ENCODE measurements at places on chromosomes 2 and 18. TPM values are rescaled to one million over a fixed set of nuclear protein-coding genes. Genes with fewer than 3 reads are reported as not detected.

- DNase-seq: no peak
These were observed 34.4 kb upstream of the ALKAL2 start for GRCh38 chr2:322326-322725.

The IAH1 gene
- 50.2 TPM for total RNA-seq

DNA sequence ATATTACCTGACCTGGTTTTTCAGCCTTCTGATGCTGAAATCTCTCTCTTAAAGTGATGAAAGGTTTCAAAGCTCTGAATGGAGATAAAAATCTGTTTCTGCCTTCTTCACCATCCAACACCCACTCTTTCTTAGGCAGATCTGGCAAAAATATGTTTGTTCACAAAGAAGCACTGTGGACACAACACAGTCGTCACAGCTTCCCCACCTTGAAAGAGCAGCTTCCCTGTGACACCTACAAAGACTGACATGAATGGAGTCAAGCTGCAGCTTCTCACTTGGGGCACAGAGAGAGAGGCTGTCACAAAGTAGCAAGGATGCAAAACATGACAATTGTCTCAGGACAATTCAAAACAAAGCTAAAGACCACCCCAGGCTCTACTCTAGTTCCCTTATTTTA lies 86.5 kb downstream of the ICOS start:
- no peak for DNase-seq

- DNase-seq: no peak
These were observed 214.2 kb upstream of the ERBB4 start for GRCh38 chr2:212752730-212753351.

- no peak for DNase-seq
These were observed 30.9 kb upstream of the DNMT3A start for GRCh38 chr2:25372405-25373268.

The NETO1 gene
- total RNA-seq: not detected

GRCh38 chr18:76384861-76385680 lies 110.0 kb downstream of the ZNF516 start:
- DNase-seq: no peak

The ABCB11 gene
- total RNA-seq: 0.23 TPM

GRCh38 chr2:177896587-177896986 lies 176.0 kb downstream of the PDE11A start:
- DNase-seq: no peak

- no peak for DNase-seq
These were observed 87.3 kb upstream of the SPHKAP start for GRCh38 chr2:228268756-228269155.

The RMC1 gene
- 27.0 TPM for total RNA-seq

DNA sequence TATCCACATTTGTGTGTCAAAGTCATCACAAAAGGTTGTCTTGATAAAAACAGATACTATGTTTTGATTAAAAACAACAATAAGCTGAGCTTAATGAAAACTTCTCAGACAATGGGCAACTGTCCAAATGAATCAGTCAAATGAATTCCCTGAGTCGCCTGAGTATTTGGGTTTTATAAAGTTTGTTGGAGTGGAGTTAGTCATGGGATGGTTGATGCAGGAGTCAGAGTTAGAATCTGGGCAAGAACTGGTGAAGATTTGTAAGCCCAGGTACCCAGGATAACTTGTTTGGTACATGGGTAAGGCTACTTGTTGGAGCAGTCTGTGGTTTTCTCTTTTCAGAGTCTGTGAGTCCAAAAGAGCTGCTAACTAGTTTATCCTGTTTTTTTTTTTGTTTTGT lies 34.4 kb upstream of the RAPGEF4 start:
- DNase-seq: no peak

GRCh38 chr2:46569766-46570165 lies 90.4 kb downstream of the TMEM247 start:
- DNase-seq: no peak

GRCh38 chr2:239073270-239073669 lies 225.4 kb downstream of the TWIST2 start:
- DNase-seq: no peak

The ABCG8 gene
- total RNA-seq: 2.6 TPM

The CSRNP3 gene
- 7.1 TPM for total RNA-seq

The C2orf81 gene
- total RNA-seq: 12.9 TPM

DNA sequence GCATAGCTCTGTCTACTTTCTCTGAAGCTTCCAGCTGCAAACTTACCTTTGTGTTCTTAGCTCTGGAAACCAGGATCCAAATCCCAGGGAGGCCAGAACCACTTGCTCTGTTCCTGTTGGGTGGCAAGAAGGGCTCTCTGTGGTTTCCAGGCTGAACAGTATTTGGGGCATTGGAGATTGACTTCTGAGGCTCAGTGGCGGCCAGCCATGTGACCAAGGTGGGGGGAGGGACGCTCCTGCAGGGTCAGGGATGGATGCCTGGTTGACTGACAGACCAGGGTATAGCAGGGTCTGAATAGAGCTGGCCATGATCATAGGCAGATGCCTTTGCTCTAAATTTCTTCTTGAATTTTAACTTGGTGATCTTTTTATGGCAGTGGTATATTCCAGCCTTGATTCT lies 15.1 kb downstream of the SLC4A5 start:
- no peak for DNase-seq

The EXOC6B gene
- 37.1 TPM for total RNA-seq

DNA sequence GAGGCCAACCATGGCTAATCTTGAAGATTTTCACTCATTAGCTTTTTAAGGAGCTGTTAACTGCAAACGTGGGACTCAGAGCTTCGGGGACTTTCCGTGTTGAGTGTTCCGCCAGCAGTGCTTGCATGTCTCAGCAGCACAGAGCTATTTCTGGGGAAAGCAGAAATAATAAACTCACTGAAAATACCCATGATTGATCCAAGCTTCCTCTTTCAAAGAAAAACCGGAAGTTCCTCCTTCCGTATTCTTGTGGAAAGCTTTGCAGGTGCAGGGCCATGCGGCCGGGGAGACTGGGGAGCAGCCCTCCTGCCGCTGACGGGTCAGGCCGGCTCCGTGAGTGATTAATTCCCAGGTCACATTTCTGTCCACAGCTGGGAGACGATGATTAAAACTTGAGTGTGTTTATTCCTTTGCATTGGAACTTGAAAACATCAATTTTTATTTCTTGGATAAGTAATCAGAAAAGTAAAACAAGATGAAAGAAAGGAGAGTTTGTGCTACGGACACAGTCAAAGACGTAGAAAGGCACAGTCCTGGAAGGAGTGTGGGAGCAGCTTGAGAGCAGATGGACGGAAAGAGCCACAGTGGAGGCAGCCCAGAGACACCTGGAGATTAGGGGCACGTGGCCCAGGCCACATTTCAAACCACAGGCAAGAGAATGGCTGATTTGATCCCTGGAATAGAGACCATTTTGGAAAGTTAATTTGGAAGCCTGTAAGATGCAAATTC lies 54.2 kb upstream of the CTDP1 start:
- no peak for DNase-seq

The CAPN13 gene
- total RNA-seq: 44.4 TPM

- DNase-seq: no peak
These were observed 17.4 kb upstream of the ACKR3 start for GRCh38 chr2:236552212-236552542.

- DNase-seq: no peak
These were observed 185.5 kb downstream of the CCDC85A start for GRCh38 chr2:56369316-56369715.

DNA sequence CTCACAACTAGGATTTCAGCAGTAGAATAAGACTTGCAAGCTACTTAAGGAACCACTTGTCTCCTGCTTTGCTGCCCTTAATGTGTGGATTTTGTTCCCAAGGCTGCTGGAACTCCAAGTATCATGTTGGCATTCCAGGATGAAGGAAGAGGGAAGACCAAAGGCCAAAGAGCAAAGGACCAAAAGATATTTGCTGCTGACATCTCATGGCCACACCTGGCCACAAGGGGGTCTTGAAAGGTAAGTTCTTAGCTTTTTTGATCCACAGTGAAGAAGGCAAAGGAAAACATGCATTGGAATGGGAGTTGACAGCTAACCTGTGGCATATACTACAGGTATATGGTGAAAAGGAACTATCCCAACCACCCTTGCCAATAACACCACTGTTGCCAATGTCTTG lies 3.9 kb upstream of the MATN3 start:
- no peak for DNase-seq

The OR6B2 gene
- not detected for total RNA-seq

DNA sequence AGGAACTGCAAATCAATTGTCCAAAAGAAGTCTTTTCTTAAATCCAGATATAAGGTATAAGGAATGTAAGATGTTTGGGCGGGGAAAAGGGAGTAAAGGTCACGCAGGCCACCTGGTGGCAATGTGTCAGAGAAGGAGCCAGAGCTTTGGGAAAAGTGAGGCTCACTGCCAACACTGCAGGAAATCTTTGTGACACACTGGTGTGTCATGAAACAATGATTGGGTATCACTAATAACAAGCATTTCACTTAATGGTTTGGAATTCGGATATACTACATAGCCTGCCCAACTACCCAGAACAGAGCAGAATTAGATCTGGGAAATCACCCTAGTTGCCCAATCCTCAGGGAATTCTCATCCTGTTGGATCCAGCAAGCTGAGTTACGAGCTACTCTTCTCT lies 61.0 kb downstream of the RBMS1 start:
- DNase-seq: no peak

The TMEM247 gene
- not detected for total RNA-seq

GRCh38 chr2:195945056-195945455 lies 123.6 kb downstream of the DNAH7 start:
- no peak for DNase-seq

The C2orf76 gene
- total RNA-seq: 10.3 TPM

The ITPRIPL1 gene
- total RNA-seq: 1.5 TPM

The ANKRD29 gene
- total RNA-seq: 3.1 TPM

DNA sequence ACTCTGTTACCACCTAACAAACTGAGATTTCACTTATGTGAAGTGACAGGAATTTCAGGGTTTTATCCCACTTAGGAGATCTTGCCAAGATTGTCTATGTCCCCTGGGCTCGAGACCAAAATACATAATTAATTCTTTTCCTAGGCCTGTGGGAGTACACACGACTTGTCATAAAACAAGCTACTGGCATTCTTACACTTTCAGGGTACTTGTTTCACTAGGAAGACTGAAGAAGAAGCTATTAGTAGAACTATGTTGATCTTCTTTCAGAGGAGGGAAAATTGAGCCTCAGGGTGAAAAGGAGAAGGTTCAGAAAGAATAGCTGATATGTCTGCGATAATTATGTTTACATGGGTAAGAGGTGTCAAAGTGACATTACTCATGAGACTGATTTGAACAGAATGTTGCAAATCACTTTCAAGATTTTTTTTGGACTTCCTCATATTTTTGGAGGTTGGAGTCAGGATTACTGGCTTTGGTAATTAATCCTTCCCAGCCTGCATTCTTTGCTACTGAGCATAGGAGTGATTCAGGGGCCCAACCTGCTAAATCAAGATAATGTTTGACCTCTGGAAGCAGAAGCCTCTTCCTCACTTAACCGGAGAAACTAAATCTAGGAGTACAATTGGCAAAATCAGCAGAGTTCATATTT lies 240.0 kb upstream of the NT5C1B start:
- no peak for DNase-seq

- DNase-seq: peak; percentile 36
These were observed 201.0 kb downstream of the NDUFA10 start for GRCh38 chr2:239824046-239824694.

DNA sequence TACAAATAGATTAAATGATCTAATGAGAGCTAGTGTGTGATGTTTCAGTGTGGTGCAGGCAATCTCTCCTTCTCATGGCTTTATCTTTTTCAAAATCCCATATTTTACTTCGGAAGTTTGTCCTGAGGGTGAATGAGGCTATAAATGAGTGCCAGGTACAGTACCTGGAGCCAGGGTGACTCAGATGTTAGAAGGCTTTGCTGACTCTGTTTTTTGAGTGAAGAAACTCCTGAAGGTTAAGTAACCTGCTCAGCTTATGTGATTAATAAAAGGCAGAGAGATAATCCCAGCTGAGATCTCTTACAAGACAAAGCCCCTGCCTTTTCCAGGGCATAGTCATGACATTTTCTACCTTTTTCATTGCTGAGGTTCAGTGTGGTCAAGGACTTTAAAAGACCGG lies 52.6 kb downstream of the MGAT5 start:
- DNase-seq: no peak

GRCh38 chr2:216491793-216492596 lies 6.6 kb upstream of the RPL37A start:
- no peak for DNase-seq
